Stimulated activated CD4-positive, alpha-beta T cell treated with anti-CD3 and anti-CD28 coated beads, Interleukin-1b, Interleukin-23, amount 100 ng/mL, for 24 hours (primary cell): ENCODE measurements at places on chromosomes 5 and 9.

DNA sequence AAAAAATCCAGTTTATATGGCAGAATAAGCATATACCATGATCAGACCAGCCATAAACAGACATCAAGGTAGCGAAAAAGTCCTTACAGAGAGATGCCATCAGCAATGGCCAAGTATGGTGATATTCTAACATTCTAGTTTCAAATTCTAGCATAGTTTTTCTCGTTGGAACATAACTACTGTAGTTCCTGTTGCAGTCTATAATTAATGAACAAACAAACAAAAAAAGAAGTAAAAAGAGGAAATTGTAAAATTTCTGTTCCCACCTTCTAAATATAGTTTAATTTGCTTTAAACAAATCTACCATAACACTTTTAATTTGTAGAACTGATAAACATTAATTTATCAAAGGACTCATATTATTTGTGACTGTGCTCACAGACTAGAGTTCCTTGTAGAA, 9.9 kb upstream of the CD180 start:
- DNase-seq, result no peak

GRCh38 chr9:20564650-20565049, 57.6 kb downstream of the MLLT3 start:
- DNase-seq, result no peak

DNA sequence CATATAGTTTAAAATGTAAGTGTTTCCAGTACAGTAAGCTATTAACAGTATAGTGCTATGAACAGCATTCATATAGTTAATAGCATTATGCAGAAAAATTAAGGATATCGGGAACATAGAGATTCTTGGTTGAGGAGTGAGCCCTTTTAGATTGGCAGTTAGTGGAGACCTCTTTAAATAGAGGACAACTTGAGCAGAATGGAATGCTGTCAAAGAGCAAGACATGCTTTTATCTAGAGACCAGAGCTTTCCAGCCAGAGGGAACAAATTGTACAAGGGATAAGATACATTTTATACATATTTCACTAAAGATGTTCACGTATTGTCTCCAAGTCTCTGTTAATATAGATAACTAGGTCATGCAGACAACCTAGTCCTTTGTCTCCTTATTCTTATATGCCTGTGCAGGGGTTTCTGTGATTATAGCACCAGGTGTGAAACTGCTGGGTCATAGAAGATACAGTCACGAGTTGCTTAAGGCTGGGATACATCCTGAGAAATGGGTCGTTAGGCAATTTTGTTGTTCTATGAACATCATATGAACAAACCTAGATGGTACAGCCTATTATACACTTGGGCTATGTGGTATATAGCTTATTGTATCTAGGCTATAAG, 6.0 kb downstream of the IPO11 start:
- DNase-seq, result no peak

DNA sequence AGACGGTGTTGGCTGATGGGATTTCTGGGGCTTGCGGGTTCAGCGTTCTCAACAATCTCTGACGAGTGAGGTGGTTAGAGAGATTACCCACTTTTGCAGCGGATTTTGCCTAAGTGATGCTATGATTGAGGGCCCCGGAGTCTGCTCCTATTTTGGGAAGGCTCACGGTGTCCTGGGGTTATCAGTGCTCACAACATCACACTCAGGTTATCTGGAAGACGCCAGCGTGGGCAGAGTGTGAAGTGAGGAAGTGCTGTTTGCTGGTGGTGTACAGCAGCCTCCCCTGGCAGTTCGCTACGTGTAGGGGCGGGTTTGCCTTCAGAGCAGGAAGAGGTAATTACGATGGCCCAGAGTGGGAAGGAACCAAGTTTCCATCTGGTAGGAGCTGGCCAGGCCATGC, 341.2 kb upstream of the IRX2 start:
- DNase-seq, result no peak

DNA sequence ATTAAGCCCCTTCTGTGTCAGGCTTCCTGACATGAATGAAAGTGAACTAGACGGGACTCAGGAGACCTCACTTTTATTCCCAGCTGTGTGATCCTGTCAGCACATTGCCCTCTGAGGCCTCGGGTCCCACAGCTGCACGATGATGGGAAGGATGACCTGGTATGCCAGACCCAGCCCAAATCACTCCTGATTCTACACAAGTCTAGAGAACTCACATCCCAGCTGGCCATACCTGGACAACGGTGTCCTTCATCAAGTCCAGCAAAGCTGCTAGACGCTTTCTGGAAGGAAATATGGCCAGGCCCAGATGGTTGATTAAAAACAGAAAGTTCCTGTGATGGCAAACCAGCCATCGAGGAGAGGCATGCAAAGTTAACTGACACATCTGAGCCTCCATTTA, 118.0 kb upstream of the FSTL4 start:
- DNase-seq, result no peak

- DNase-seq, result no peak
Observed at GRCh38 chr5:83148370-83148769, 71.0 kb downstream of the XRCC4 start.
